Stimulated activated CD4-positive, alpha-beta T cell treated with anti-CD3 and anti-CD28 coated beads, Interleukin-1b, Interleukin-23, amount 100 ng/mL, for 1 hour (primary cell): ENCODE measurements at places on chromosomes 3 and 15.

DNA sequence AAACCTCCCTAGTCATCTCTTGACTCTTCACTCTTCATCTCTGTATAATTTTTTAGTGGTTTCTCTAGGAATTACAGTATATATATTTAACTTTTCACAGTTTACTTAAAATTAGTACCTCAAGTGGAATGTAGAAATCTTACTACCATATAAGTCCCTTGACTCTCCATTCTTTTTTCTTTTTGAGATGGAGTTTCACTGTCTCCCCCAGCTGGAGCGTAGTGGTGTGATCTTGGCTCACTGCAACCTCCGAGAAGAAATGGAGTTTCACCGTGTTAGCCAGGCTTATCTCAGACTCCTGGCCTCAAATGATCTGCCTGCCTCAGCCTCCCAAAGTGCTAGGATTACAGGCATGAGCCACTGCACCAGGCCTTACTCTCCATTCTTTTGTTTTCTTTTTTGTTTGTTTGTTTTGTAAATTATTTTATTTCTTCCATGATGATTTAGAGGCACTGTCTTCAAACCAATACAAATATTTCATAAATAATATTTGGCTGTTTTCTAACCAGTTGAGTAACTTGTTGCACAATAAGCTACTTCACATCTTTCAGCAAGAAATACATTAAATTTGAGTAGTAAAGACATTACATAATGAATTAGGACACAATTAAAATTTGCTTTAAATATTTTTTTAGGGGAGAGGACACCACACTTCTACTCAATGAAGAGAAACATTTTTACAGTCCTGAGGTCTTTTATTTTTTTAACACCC, 144.8 kb downstream of the RBPMS2 start:
- no peak for DNase-seq

DNA sequence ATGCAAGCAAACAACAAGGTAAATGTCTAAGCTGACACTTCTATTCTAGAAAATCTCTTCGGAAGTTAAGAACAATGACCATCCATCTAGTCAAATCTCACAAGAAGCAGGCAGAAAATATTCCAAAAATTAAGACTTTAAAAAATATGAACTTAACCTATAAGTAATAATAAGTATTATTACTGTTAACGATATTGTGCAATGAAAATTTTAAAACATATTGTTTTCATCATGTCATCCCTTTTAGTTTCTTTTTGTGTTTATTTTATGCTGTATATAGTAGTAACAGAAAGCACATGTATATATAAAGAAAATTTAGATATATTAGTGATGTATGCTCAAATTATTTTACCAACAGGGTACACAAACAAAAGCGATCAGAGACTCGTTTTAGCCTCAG, 4.1 kb downstream of the HDGFL3 start:
- no peak for DNase-seq

DNA sequence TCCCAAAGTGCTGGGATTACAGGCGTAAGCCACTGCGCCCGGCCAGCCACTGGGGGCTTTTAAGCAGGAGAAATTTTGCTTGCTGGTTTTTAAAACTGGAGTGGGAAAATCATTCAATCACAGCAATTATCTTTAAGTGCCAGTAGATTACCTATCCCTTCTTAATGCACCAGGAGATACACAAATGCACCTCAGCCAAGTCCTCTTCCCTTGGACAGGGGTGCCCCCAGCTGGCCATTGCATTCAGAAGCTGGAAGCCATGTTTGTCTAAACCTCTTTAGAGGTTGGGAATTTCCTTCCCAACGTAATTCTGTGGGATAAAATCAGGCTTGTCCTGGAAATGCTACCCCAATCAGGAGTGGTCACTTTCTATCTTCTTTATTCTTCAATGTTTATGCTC, 26.6 kb downstream of the MIX23 start:
- DNase-seq = no peak

DNA sequence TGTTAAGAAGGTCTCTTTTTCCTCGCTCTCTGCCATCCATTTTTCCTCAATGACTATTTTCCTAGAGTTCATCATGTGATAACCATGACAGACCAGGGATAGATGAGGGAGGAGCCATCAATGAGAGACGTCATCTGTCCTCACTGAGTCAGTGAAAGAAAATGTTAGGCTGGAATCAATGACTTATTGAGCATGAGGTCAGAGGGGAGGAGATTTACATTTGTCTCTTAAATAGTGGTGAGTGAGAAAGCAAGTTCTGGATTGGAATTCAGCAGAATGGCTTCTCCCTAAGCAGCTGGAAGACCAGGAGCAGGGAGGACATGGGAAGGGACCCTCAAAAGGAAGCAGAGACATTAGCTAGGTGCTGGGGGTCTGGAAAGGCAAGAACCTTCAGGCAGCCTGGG, 28.2 kb upstream of the USP3 start:
- no peak for DNase-seq

- DNase-seq = no peak
Observed at GRCh38 chr3:47433796-47434195, 41.9 kb downstream of the SCAP start.

DNA sequence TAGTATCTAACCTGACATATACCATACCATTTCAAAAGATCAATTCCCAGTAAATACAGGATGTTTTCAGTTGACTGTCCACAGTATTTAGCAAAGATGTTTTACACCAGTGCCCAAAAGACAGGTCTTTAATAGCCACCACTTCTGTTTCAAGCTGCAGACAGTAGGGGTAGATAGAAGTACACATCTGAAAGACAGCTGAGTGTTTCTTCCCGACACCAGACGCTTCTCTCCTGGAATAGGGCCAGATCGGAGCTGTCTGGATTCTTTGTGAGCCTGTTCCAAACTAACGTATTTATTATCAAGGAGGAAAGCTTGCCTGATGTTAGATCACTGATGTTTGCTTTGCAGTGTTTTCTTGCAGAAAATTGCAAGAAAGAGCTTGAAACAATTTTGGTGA, 136.1 kb upstream of the RBMS3 start:
- DNase-seq = no peak

DNA sequence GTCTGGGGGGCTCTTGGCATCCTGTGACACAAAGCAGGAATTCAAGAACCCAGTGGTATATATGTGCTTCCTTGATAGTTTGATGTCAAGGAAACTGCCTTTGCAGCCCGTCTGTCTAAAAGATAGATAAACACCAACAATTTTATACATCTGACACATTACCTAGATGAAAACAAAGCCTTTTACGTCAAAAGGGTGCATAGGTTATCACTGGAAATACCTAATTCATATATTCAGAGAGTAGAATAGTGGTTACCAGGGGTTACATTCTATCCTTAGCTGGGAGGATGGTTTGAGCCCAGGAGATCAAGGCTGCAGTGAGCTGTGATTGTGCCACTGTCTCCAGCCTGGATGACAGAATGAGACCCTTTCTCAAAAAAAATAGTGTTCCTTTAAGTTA, 356.9 kb upstream of the RASGRP1 start:
- DNase-seq = no peak

GRCh38 chr3:113174801-113175485, 36.4 kb upstream of the BOC start:
- no peak for DNase-seq

GRCh38 chr3:102189541-102189940, 245.3 kb upstream of the ZPLD1 start:
- DNase-seq = no peak

- DNase-seq = no peak
Observed at GRCh38 chr3:81823882-81824395, 62.5 kb upstream of the GBE1 start.

GRCh38 chr15:66743703-66744536, 41.9 kb downstream of the SMAD6 start:
- no peak for DNase-seq

DNA sequence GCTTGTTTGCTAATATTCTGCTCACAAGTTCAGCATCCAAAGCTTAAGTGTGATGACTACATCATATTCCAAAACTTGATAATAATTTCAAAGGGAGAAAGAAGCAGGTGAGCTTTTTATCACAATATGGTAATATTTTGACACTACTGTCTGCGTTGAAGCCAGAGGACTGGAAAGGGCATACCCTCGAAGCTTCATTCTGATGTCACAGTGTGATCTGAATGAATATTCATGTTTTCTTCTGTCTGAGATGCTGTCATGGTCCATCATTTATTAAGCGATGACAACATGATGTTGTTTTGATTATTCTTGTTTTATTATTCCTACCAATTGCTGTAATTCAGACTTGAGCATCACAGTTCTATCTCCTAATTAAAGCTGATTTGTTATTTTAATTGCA, 625.4 kb downstream of the ZPLD1 start:
- no peak for DNase-seq

DNA sequence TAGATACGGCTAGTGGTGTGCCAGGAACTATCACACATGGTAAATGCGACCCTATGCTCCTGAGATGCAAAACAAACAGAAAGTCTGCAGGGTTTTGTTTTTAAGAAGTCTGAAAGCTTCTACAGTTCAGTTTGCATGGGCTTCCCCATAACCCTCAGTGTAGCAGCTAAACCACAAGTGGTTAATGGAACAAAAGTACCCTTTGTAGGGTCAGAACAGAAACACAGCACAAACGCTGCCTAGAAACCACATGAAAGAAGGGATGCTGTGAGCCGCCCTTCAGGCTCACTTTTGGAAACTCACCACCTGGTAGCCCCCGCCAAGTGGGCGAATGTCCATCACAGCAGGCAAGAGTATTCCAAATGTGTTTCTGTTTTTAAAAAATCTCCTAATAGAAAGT, 46.2 kb downstream of the CTDSPL start:
- no peak for DNase-seq
